ENCODE measurements at places on chromosomes 12 and 14.

- DNase-seq: no peak
These were observed 59.0 kb downstream of the NTN4 start for GRCh38 chr12:95731519-95731958.

DNA sequence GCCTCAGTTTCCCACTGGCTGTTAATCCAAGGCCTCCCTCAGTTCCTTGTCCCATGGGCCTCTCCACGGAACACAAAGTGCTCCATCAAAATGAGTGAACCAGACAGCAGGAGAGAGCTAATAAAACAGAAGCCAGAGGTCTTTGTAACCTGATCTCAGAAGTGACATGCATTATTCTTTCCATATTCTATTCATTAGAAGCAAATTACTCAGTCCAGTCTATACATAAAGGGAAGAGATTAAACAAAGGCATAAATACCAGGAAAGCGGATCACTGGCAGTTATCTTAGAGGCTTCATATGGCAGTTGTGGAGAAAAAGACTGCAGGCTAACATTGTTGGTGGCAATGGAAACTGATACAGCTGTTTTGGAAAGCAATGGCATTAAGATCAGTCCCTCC, 170.6 kb upstream of the GARIN6 start:
- DNase-seq: no peak

DNA sequence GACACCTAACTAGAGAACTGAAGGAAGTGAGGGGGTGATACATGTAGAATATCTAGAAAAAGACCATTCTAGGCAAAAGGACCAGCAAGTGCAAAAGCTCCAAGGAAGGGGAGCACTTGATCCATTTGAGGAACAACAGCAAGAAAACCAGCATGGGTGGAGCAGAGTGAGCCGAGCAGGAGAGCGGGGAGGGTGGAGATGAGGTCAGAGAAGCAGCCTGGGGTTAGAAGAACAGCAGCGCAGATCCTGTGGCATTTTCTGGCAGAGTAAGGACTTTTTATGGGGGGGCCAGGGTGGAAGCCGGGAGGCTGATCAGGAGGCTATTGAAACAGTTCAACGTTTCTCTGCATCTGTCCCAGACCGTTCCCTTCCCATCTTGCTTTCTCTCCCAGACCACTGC, 24.5 kb upstream of the TMCC3 start:
- DNase-seq: no peak

- DNase-seq: no peak
These were observed 20.8 kb downstream of the ESRRB start for GRCh38 chr14:76396714-76397187.

- DNase-seq: no peak
These were observed 7.9 kb upstream of the CRIP2 start for GRCh38 chr14:105466531-105467248.

- no peak for DNase-seq
These were observed 629 bp downstream of the FBRSL1 start for GRCh38 chr12:132490422-132491137.

GRCh38 chr12:106885541-106886249, 70.0 kb upstream of the TMEM263 start:
- no peak for DNase-seq

DNA sequence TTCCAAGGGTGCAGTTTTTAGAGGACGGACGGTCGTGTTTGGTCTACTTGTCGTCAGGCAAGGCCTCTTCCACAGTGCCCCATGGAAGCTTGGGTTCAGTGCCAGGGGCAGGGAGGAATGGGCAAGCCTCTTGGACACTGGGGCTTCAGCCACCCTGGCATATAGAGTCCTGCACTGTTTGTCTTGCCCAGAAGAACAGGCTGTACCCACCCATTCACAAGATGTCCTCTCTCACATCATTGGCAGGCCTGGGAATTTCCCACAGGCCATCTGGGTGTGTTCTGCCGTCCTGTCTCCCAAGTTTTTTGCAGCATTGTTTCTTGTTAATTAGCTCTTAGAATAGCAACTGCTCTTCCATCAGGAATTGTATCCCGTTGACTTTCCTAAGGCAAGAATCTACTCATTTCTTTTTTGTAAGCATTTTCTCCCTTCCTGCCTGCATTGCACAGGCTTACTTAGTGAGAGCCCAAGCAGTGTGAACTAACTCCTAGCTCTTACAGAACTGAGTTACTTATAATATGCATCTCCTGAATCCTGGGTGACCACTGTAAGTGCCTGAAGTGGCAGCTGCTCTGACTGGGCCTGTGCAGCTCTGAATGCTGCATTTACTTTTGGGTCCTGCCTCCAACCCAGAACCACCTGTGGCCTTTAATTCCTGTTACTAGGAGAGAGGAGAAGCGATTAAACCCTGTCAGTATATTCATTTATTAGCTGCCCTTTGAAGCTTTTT, 149.4 kb upstream of the HIF1A start:
- DNase-seq: no peak

- peak; percentile 11 for DNase-seq
These were observed at the start of gene ADGRD1 for GRCh38 chr12:130953771-130954543. ADGRD1 (plus strand) TSS chr12:130953907; CDS start chr12:130954466, 559 bp downstream.

GRCh38 chr12:63090716-63091115, 60.3 kb downstream of the AVPR1A start:
- no peak for DNase-seq

GRCh38 chr12:31507966-31508365, 83.0 kb downstream of the DENND5B start:
- no peak for DNase-seq

DNA sequence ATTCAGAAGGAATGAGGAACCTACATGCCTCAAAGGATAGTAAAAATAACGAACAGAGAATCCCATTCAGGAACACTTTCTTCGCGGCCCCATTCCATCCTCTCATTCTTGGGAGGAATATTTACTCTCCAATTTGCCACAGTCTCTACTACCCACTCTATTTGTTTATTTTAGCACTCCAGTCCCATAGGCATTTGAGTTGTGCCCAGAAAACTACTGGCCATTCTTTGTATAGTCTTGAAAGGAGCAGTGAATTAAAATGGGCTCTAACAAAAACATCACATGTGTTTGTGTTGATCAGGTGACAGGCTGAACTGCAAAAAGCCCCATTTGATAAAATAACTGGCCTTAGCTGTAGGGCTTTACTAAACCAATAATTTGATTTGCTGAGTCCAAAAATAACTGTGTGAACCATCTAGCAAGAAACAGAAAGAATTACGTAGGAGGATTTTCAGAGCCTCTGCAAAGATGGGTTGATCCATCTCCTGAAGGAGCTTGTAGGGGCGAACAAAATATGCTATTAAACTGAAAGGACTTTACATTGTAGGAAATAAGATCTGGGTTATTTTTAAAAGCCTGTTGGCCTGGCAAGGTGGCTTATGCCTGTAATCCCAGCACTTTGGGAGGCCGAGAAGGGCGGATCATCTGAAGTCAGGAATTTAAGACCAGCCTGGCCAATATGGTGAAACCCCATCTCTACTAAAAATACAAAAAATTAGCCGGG, 142.3 kb upstream of the CPNE8 start:
- no peak for DNase-seq

GRCh38 chr12:108004319-108004718, 124.8 kb upstream of the WSCD2 start:
- DNase-seq: no peak

DNA sequence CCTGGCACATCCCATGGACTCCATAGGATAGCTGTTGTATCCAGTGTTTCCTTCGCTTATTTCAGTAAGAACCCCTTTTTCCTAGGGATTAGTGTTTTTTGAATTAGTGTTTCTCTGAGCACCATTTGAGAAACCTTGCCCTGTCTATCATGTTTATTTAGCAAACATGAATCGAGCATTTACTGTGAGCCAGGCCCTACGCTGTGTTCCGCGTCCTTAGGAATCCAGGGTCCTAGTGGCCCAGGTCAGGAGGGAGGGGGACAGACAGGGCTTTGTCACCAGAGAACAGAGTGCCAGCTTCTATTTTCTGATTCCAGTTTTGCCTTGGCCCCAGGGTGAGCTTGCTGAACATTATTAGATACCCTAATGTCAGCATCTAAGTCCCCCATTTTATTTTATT, 2.5 kb downstream of the TEAD4 start:
- no peak for DNase-seq

DNA sequence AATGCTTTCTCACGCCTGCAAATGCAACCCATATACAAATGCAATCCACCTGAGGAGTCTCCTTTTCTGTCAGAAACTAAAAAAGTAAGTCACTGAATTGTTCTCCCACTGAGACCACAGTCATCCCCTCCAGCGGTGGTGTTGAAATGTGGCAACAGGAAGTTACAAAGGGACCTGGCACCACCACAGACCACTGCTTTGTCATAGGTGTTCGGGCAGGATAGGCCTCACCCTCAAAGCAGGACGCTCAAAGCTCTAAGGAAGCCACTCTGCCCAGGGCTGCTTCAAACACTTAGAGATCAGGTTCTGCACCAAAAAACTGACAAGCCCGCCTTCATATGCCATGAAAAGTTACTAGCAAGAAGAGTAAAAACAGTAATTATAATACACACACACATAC, 11.3 kb downstream of the PHLDA1 start:
- peak; percentile 73 for DNase-seq

- no peak for DNase-seq
These were observed 177.0 kb downstream of the C12orf75 start for GRCh38 chr12:105507311-105508038.

DNA sequence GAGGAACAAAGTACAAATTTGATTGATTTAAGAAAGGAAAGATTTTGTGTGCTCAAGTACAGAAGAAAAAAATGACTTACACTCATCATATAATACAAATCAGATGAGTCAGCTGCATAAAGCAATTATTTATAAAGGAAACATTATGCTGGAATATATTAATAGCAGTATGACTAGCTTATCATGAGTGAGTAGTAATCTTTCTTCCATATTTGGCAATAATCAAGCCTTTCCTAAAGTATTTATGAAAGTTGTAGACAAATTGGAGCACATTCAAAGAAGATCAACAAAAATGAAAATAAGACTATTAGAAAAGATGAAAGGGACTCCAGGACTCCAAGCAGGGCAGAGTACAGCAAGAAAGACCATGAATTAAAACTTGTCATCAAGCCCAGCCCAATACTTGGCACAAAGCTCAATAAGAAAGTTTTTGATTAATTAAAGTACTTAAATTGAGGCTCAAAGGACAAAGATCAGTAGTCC, 32.8 kb downstream of the CCER1 start:
- peak; percentile 16 for DNase-seq

DNA sequence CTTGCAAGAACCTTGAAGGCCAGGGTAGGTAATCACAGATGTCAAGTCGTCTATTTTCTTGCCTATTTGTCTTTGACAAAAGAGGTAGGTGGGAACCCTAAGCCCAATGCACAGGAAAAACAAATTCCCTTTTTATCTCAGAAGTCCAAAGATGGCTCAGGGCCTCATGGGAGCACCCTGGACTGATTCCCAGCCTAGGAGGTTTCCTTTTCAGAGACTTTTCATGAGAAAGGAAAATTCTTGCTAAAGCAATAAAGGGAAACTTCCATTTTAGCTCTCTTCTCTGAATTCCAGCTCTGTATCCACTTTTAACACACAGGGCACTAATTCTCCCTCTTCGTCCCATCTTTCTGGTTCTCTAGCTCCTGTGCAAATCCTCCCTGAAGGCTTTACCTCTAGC, 1.2 kb downstream of the ZNF641 start:
- no peak for DNase-seq

- DNase-seq: no peak
These were observed 47.1 kb downstream of the TBX3 start for GRCh38 chr12:114636723-114637480.

DNA sequence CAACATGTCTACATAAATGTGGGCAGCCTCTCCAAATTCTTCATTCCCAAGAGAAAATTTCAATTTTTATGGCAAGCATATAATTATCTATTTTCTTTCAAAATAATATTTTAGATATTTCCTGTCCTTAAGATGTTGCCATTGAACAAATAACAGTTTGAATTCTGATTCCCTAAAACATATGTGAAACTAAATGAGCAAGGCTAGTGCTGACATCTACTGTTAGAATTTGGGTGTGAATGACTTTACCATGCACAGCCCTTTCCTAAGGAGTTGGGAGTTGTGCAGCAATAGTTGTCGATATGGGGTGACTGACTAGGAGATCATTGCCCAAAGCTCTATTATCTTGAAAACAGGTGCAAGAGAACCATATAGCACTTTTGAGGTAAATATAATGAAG, 108.2 kb upstream of the SLC38A4 start:
- DNase-seq: no peak

DNA sequence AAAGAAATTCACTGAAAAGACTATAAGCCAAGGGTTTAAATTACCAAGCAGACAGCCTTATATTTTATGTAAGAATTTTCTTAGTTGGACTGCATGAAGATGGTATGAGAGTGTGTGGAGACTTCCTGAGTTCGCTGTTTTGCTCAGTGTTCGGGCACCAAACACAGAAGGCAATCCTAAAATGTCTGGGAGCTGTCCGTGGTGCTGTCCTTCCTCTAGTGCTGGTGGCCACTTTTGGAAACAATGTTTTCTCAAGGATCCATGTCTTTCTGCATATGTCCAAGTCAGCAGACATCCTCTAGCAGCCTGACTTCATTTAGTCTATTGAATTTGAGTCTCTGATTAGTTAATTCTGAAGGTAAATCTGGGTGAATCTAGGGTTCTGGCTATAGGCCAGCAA, 135.8 kb downstream of the SLC8A3 start:
- DNase-seq: no peak

- DNase-seq: no peak
These were observed 280.0 kb downstream of the RAD51B start for GRCh38 chr14:68099495-68100045.

GRCh38 chr14:29584992-29585391, 342.7 kb downstream of the PRKD1 start:
- no peak for DNase-seq

DNA sequence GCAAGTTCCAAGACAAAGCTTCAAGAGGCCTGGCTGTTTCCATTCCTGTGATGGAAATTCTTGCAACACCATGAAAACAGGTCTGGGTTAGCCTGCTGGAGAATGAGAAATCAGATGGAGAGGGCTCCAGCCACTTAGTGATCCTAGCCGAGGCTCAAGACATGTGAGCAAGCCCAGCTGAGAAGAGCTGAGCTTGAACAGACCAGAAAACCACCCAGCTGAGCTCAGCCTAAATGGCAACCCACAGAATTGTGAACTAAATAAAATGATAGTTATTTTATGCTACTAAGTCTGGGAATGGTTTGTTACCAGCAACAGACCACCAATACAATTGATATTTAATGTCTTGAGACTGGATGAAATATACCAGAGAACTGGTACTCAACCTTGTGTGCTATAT, 494.5 kb downstream of the RMST start:
- DNase-seq: no peak

- DNase-seq: no peak
These were observed 79.5 kb downstream of the FAR2 start for GRCh38 chr12:29228474-29229157.

- DNase-seq: no peak
These were observed 103.9 kb downstream of the AVPR1A start for GRCh38 chr12:63047146-63047545.

DNA sequence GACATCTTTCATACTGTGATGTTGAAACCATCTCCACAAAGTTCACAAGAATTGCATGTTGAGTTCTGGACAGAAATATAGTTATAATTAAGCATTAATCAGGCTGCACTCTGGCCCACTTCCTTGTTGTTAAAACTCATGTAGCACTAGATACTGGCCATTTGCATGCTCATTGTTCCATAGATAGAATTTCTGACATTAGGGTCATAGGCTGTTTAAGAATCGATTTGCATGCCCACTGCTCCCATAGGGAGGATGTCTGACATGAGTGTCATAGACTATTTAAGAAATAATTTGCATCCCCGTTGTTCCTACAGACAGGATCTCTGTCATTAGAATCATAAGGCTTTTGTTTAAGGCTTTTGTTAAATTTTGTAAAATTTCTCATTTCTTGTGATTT, 50.2 kb downstream of the MYF5 start:
- no peak for DNase-seq

GRCh38 chr12:51921017-51921725, 13.9 kb downstream of the ACVRL1 start:
- DNase-seq: no peak

GRCh38 chr14:103055695-103056094, 1.7 kb downstream of the CDC42BPB start:
- no peak for DNase-seq

All from HS-5 (cell line).